ENCODE measurements at places on chromosomes 12 and 14.
A peak's percentile ranks its signal among the peaks of the same experiment; 100 is the strongest.

DNA sequence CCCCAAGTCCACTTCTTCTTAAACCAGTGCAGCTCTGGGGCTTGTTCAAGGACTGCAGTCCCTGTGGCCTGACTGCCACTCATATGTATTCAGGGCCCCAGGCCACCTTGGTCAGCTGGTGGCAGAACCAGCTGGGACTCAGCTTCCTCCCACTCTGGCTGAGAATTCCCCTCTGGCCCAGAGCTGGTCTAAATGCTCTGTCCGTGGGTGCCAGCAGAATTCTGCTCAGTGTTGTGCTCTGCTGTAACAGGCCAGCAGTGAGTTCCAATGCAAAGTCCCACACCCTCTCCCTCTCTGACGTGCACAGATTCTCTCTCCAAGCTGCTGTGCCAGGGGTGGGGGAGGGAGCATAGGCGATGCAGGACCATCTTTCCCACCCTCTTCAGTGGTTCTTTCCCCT is 210.4 kb upstream of the RGS6 start:
- DNase-seq: no peak

DNA sequence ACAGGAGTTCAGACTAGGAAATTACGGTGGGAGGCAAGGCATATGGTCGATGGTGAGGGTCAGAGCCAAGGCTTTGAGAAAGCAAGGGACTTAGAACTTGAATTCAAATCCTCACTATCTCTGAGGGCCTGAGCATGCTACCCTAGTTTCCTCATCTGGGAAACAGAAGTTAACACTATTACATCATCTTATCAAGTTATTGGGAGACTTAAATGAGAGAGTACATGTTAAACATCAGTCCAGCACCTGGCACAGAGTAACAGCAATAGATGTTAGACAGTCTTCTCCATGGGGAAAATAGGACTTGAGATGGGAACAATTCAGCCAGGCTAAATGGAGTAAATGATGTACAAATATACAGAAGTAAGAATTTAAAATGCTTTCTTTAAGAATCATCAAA is 38.5 kb downstream of the SLC38A1 start:
- no peak for DNase-seq

- DNase-seq: no peak
Observed at GRCh38 chr12:87806310-87806709, 222.9 kb downstream of the C12orf50 start.

GRCh38 chr12:46450279-46450748 is 77.7 kb upstream of the SLC38A2 start:
- DNase-seq: no peak

- no peak for DNase-seq
Observed at GRCh38 chr12:31973818-31974217, 14.6 kb downstream of the RESF1 start.

- no peak for DNase-seq
Observed at GRCh38 chr14:23627961-23628360, 8.2 kb upstream of the DHRS2 start.

DNA sequence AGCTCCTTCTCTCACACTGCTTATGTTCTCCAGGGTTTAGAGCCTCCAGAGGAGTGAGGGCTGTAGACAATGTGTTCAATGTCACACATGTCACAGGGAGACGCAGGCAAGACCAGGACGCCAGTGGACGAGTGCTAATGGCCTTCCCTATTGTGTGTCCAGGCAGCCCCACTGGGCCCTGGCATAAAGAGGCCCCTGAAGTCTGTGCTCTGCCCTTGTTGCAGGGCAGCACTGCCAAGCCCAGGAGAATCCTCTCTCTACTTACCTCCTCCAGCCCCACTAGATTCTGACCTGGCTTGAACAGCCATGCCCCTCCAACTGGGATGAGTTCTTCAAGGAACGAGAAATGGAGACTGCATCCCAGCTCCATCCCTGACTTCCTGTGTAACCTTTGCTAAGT is 24.8 kb upstream of the TMEM106C start:
- no peak for DNase-seq

DNA sequence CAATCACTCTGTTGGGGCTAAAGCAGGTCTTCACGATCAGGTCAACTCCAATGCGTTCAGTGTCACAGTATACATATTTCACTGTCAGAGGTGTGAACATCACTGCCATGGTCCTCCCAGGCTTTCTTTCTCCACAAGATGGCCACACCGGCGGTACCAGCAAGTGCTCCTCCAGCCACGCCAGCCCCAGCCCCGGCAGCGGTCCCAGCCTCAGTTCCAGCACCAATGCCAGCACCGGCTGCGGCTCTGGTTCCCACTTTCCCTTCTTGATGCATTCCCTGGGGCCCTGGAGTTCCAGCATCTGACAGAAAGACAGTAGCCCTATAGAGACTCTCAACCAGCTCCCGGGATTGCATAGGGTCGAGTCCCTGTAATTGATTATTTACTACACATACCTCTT is 10.9 kb upstream of the KCNA5 start:
- DNase-seq: no peak

GRCh38 chr14:81743605-81744004 is 210.0 kb upstream of the SEL1L start:
- no peak for DNase-seq

DNA sequence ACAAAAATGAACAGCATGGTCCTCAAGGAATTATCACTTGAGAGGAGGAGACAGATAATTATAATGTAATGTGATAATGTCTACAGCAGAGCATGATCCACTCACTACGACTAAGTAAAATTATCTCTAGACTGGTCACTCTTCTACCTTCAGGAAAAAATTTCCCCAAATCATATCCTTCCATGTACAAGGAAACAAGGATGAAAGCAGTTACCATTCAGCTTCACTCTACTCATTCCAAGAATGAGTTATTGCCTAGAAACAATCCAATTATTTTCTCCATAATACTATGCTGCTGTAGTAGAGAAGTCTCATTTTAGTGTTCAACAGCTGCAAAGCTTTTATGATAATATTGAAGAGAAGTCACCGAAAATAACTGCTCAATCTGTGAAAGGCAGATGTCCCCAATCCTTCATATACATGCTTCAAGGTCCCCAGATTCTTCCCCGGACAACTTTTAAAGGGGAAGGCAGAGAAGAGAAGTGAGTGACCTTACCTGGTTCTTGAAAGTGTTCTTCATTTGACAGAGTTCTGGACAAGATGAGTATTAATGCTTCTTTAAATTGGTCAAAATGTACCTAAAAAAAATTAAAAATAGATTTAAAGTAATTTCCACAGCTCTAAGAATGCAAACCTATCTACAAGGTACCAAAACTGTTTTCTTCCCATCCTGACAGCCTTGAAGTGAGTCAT is 24.6 kb downstream of the NIN start:
- no peak for DNase-seq

DNA sequence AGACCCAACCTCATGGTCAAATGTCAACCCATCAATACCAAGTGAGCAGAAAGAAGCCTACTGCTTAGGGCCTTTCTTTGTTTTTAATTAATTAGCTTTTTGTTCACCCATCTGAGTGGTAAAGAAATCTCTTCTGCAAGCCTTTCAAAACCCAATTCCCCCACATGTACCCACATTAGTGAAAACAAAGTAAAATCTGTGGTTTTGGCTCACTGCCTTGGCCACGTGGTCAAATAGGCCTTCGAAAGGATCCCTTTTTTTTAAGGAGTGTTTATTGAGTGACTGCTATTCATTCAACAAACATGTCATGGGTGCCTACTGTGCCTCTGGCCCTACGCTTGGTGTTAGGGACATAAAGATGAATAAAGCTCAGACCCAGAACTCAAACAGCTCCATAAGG is 160.1 kb downstream of the NUAK1 start:
- DNase-seq: peak; percentile 11

GRCh38 chr14:71183876-71184689 is 276.8 kb downstream of the PCNX1 start:
- DNase-seq: no peak

- DNase-seq: no peak
Observed at GRCh38 chr14:19800282-19801117, 3.1 kb upstream of the OR4N2 start.

- peak; percentile 55 for DNase-seq
Observed at GRCh38 chr12:77214136-77214535, 148.8 kb upstream of the E2F7 start.

DNA sequence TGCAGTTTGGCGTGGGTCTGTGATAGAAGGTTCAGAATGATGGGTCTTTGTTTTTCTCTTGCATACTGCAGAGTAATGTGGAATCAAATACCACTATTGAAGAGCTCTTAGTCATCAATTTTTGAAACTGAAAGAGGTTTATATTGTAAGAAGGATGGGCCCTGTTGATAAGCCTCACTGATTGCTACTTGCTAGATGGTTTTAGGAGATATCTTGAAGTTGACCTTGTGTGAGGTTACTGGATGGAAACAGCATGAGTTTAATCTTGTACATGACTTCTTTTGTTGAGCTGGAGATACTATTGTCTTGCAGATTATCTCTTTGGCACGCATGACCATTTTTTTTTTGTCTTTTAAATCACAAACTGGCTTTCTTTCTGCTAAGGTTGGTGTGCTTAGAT is 13.8 kb downstream of the BICD1 start:
- DNase-seq: no peak

- no peak for DNase-seq
Observed at GRCh38 chr12:89493670-89494302, 30.8 kb downstream of the GALNT4 start.

DNA sequence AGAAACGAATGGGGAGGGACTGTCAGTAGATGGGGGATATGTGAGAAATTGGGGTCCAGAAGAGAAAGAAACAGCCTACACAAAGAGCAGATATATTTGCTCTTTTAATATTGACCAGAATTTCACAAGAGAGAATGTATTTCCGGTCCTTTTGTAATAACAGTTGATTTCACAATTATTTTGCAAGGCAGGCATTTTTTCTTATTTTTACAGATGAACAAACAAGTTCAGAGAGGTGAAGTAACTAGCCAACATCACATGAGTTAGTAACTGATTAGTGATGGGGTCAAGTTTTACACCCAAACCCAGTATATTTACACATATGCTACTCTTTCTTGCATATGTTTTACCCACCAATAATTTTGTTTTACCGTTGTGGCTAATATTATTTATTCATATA is 188.2 kb downstream of the NAV3 start:
- peak; percentile 44 for DNase-seq

GRCh38 chr12:68796399-68796798 is 11.6 kb upstream of the MDM2 start:
- no peak for DNase-seq

DNA sequence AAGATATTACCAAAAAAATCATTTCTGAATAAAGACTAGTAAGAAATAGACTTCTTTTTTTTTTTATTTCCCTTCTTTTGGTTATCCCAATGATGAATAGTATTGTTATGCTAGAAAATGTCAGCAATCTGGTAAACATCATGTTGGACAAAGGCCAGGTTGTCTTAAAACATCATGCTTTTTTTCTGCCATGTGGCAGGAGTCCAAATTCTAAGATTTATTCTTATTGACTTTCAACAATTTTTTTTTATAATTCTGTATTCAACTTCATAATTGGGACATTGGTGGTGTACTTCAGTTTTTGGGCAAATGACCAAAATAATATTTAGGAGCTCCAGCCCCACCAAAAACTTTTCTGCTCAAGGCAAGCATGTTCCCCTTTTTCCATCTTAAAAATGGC is 10.5 kb downstream of the DCN start:
- DNase-seq: no peak

DNA sequence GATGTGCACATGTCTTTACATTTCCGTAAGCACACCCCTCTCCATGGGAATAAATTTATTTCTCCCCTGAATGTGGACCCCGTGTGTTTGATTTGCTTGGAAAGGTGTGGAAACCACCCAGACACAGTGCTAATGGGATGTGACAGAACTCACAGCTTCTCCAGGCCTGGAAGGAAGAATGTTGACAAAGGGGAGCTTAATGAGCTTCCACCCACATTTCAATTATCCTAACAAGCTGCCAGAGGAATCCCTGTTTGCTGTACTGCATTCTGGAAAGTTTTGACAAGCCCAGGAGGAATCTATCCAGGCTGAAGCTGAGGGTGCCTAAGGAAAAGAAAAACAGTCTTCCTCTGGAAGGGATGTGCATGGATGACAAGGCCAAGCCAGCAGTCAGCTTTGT is 51.2 kb upstream of the CCDC60 start:
- no peak for DNase-seq

- no peak for DNase-seq
Observed at GRCh38 chr12:24599736-24600135, 349.2 kb downstream of the BCAT1 start.

GRCh38 chr12:5689773-5690172 is 255.3 kb downstream of the ANO2 start:
- no peak for DNase-seq

- no peak for DNase-seq
Observed at GRCh38 chr14:64409126-64409920, 21.2 kb downstream of the MTHFD1 start.

DNA sequence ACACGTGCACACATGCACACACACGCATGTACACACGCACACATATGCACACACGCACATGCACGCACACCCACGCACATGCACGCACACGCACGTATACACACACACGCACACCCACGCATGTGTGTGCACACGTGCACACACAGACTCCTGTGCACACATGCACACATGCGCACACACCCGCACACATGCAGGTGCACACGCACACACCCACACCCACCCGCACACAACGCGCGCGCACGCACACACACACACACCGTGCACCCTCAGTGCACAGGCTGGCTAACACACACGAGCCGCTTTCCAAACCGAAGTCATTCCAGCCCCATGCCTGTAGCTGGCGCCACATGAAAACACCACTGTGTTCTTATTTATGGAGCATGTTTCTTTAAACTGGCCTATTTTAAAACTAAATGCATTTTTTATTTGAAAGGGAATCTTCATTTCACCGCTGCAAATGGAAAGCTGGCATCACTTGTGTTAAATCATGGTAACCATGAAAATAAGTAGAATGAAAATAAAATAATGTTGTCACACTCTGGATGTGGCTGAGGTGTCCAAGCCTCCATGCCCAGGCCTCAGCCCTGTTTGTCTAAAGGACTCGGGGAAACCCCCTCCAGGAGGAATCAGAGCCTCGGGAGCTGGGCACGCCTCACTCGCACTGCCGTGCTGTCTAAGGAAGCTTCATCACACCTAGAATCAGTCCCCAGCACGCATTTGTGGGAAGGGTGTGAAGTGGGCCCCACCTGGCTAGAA is 45.1 kb downstream of the GALNT9 start:
- peak; percentile 34 for DNase-seq

GRCh38 chr14:91681893-91682563 is 49.9 kb downstream of the CATSPERB start:
- no peak for DNase-seq

DNA sequence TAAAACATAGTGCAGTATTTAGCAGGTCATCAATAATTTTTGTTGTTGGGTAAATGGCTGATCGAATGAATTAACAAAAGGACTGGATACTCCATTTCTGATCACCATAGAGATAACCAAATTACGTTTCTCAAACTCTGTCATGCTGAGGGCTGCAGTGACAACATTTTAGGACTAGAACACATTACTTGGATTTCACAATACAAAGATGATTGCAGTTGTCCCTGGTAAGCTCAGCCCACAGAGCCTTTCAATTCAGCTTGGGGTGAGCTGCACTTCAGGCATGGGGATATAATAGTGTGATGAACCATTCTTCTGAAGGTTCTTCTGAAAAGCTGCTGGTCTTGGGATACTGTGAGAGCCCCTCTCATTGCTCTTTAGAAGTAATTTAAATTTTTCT is 74.3 kb downstream of the FAR2 start:
- no peak for DNase-seq

All from HCEC 1CT (cell line).